ENCODE measurements at places on chromosomes 6 and 20.

- peak; percentile 62 for DNase-seq
Observed at GRCh38 chr6:73519926-73520687, 725 bp downstream of the EEF1A1 start.

DNA sequence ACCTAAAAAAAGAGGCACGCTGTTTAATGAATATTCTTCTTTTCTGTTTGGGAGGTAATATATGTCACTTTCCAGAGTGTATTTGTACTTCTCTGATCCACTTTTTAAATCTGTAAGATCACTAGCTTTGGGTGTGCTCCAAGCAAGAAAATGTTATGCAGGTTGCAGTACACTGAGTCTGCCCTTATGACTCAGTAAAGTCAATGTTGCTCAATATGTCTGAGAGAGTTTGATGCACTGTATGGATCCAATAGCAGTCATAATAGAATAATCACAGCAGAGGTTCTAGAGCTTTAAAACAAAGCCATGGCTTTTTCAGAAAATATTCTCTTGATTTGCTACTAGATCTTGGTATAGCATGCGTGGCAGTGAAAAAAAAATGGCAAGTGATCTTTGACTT is 525.3 kb upstream of the HTR1E start:
- no peak for DNase-seq

DNA sequence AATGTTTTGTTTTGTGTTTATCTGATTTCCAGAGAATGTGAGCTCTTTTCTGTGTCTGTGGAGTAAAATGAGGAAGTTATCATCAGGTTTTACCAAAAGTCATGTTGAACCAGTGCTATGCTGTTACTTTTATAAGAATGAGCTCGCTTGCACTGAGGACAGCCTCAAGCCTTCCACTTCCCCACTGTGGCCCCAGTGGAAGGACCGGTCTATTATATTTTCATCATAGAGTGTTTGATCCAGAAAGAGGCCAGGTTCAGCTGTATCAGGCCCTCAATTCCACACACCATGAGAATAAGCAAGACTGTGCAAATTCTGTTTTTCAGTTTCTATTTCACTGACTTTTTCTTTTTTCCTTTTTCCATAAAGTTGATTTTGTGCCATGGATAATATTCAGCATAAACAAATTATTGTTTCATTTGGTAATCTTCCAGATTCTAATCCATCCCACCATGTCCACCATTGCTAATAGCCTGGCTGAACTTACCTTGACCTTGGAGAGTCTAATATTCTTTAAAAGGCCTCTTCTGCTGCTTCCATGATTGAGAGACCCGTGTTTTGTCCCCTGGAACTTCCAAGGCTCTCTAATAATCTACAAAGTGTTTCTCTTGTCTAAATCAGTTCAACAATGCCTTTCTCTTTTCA is 286.2 kb downstream of the THBS2 start:
- DNase-seq: no peak

DNA sequence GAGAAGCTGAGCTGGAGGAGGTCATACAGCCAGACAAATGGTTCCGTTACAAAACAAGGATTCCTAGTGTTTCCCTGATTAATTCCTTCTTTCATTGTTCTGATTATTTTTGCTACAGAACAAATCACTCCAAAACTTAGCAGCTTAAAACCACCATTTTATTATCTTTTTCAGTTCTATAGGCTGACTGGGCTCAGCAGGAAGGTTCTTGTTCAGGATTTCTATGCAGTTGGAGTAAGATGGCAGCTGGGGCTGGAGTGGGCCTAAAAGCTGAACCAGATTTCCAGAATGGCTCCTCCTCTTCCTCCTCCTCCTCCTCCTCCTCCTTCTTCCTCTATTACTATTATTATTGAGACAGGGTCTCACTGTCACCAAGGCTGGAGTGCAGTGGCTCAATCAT is 112.2 kb upstream of the SHLD1 start:
- no peak for DNase-seq

GRCh38 chr6:45212976-45213375 is 115.2 kb upstream of the RUNX2 start:
- no peak for DNase-seq

Data from activated T-helper 1 cell treated with Interleukin-2 at 50 U/mL for 16 hours (primary cell).